Transverse colon (tissue), 4 donors: ENCODE measurements at places on chromosomes 1 and 21.

DNA sequence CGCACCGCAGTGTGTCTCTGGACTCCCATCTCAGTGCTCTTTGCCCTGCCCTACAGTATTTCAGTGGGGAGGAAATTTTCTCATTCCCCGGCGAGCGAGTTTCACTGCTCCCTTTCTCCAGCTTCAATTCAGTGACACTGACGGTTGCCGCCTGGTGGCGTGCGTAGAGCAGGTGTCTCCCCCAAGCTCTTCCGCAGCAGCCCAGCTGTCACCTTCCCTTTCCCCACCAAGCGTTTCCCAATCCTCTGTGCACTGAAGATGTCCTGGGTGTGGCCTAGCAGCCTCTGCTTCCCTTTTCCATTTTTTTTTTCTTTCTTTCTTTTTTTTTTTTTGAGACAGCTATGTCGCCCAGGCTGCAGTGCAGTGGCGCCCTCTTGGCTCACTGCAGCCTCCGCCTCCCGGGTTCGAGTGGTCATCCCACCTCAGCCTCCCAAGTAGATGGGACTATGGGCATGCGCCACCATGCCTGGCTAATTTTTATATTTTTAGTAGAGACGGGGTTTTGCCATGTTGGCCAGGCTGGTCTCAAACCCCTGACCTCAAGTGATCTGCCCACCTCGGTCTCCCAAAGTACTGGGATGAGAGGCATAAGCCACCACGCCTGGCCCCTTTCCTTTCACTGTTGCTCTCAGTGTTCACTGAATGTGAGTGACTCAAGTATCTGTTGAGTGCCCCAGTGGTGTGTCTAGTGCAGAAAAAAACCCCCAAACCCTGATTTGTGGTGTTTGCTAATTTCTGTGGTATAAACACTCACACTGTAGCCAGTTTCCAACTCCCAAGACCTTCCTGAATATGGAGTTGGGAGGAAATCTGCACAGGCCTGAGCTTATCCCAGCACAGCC is 30.1 kb downstream of the TNFRSF1B start:
- peak; percentile 47 for DNase-seq

DNA sequence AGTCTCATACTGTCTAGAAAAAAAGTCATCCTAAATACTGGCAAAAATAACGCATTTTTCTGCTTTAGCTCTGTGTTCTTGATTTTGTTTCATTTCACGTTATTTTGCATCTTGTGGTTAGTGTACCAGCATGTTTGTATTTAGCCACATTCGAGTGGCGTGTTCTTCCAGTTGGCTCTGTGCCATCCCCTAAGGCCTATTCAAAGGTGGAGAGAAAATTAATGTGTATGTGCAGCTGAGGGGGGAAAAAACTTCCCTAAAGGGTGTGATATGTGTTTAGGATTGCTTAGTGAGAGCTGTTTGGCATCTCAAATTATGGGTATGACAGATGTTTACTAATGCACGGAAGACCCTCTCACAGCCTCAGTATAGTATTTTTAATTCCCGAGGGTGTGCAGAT is 12.1 kb downstream of the DNAJC16 start:
- no peak for DNase-seq

DNA sequence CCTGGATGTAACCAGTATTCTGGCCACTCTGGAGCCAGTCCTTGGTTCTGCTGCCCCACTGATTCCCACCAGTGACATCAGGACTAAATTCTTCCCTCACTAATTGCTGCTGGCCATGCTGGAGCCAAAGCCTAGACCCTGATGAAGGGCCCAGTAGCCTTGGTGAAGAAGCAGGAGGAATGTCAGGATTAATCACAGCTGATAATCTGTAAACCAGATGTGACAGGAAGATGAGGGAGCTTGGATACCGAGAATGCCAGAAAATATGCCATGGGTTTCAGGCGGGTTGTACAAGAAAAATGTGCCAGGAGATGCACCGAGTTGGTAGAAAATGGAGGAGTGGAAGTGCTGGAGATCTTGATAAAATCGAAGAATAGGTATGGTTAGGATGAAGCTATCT is 119.0 kb upstream of the PPP2R5A start:
- no peak for DNase-seq

DNA sequence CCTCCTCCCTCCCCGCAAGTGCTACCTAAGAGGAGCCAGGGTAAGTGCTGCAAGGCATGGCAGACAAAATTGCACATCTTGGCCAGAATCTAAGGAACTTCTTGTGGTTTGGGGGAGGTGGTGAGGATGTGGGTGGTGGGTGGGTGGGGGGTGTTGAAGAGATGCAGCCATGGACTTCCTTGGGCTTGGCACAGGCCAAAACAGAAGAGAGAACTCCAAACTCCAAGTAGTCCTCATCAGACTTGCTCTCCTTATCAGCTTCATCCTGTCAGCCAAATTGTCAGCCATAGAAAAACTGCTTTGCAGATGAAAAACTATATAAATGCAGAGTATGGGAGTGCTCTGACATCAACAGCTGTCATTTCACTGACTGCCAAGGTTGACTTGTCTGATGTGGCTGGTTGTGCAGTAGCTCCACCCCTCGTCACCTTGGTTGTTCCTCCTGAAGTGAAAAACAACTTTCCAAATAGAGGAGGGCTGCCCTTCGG is 7.1 kb downstream of the AMIGO1 start:
- no peak for DNase-seq

DNA sequence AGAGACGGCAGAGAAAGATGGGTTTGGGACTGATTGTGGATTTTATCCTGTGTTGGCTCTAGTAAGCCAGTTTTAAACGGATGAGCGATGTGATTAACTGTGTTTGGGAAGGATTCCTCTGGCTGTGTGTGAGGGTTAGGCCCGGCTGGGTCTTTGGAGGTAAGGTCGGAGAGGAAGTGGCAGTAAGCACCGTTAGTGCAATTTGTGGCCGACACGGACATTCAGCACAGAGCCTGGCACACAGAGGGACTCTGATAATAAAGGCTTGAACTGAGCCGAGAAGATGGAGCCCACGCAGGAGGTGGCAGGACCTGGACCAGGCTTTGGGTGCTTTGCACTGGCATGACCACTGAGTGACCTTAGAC is 1.3 kb downstream of the MTFR1L start:
- no peak for DNase-seq

GRCh38 chr1:229068270-229068987 is 202.5 kb upstream of the RAB4A start:
- DNase-seq = no peak

DNA sequence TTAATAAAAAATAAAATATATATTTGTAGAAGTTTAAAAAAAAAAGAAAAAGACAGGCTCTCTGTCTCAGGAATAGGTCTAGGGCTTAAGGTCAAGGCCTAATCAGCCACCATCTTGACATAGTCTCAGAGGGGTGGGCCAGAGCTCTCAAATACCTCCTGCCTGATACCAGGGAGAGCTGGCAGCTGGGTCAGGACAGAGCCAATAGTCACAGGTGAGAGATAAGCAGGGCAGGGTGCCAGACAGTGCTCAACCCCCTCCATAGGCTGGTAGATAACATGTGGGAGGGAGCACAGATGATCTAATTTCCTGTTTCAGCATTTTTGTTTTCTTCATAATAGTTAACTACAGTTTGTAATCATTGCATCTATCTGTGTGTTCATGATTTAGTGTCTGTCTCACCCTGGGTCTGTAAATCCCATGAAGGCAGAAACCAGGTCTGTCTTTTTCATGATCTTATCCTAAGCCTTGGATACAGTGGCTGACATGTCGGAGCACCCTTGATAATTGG is 152.0 kb upstream of the GRIK3 start:
- DNase-seq = no peak

DNA sequence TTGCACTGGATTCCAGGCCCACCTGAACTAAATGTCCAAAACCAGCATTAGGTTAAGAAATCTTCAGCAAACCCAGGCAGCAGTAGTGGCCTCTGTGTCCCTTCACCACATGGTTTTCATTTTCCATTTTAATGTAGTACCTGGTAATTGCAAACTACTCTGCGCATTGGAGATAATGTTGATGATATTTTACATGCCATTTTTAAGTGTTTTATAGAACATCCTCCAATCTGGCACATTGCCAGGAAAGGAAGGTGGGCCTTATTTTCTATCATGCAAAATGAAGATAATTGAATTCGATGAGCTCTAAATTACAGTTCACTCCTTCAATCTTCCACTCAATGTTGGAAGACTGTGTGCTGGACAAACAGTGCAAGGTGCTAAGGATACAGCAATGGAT is 89.5 kb downstream of the ZC3H11B start:
- DNase-seq = no peak

- DNase-seq = no peak
Observed at GRCh38 chr1:221823149-221823548, 81.3 kb upstream of the DUSP10 start.

DNA sequence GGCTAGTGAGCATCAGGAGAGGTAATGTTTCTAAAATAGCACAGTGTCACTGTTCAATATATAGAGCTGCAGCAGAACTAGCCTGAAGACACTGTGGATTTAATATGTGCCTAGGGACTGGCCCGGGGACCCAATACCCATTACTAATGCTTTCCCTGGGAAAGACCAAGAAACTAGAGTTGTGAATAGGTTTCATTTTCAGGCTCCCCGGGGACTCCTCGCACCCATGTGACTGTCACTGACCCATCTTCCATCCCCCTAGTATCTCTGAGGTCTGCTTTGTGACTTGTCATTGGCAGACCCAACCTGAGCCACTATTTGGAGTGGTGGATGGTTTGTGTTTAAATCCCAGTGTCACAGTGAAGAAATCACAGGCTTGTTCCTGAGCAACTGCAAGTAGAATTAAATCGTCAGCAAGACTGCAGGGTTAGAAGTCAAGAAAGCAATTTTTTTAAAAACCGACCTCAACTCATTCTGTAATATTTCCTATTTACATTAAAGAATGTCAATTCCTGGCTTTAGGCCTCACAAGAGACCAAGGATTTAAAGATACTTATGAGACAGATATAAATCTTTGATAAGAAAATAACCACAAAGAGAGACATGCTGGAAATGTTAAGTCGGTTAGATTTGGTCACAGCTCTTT is 130.0 kb upstream of the TNR start:
- DNase-seq = no peak

DNA sequence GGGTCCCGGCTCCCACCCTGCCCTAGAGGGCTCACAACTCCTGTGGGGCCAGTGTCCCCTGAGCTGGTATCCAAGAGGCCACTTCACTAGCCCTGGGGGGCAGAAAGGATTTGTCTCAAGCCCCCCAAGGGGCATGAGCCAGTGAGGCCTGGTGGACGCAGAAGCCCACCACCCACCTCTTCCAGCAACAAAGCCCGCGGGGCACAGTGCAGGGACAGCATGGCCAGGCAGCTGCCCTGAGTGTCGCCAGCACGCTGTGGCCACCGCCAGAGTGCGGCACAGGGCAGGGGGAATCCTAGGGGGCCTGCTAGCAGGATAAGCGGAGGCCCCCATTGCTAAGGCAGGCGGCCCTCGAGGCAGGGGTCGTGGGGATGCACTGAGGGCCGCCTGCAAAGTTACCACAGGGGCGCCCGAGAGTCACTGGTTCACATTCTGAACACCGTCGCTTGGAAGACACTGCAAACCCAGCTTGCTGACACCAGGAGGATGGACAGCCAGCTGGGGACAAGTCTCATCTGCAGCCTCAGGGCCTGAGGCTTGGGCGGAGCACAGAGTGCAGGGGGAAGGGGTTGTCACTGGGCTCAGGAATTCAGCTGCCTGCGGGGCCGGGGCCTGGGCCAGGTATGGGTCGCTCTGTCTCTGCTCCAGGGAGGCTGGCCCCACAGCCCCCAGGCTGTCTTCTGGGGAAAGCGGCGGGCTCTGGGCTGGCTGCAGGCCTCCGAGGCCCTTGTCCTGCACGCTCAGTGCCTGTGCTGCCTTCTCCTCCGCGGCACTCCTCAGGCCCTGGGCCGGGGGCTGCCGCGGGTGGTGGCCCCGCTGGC is 26.8 kb downstream of the SLC19A1 start:
- DNase-seq = no peak

GRCh38 chr1:8533124-8533523 is 215.2 kb downstream of the SLC45A1 start:
- no peak for DNase-seq

GRCh38 chr1:117622726-117623125 is 16.9 kb downstream of the TENT5C start:
- no peak for DNase-seq

GRCh38 chr21:46221664-46222435 is 6.7 kb downstream of the LSS start:
- DNase-seq = no peak

DNA sequence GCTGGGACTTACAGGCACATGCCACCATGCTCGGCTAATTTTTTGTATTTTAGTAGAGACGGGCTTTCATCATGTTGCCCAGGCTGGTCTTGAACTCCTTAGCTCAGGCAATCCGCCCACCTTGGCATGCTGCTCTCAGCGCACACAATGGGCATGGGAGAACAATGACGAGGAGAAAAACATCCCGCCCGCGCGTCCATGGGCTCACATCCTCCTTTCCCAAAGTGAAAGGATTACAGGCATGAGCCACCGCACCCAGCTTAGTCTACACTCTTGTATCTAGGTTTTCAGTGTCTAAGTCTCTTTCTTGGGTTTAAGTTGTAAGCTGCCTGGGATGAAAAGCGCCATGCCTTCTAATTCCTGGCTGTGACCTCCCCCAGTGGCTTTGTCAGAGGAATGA is 37.9 kb downstream of the CDK18 start:
- peak; percentile 7 for DNase-seq

DNA sequence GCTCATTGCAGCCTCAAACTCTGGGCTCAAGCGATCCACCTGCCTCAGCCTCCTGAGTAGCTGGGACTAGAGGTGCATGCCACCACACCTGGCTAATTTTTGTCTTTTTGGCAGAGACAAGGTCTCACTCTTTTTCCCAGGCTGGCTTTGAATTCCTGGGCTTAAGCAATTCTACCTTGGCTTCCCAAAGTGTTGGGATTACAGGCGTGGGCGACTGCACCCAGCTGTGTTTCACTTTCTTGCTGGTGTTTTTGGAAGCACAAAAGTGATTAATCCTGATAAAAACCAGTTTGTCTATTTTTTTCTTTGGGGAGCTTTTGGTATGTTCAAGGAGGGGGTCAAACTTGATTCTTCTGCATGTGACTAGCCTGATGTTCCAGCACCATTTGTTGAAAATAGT is 19.3 kb downstream of the RNF11 start:
- no peak for DNase-seq

DNA sequence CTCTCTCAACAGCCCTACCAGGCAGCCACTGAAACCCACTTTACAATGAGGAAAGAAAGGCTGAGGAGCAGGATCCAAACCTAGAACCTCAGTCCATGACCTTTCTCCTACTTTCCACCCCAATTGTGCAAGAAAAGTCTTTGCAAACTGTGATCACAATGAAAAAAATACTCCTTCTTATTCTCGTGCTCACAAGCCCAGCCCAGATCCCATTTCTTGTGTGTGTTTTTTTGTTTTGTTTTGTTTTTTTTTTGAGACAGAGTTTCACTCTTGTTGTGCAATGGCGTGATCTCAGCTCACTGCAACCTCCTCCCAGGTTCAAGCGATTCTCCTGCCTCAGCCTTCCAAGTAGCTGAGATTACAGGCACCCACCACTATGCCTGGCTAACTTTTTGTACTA is 97.7 kb downstream of the CRYAA start:
- DNase-seq = no peak
